ENCODE measurements at places on chromosomes 13 and 19.

GRCh38 chr19:3220576-3220975 lies 3.9 kb upstream of the CELF5 start:
- DNase-seq: no peak

- no peak for DNase-seq
Measured at GRCh38 chr13:107291875-107292274, 723.9 kb upstream of the ARGLU1 start.

DNA sequence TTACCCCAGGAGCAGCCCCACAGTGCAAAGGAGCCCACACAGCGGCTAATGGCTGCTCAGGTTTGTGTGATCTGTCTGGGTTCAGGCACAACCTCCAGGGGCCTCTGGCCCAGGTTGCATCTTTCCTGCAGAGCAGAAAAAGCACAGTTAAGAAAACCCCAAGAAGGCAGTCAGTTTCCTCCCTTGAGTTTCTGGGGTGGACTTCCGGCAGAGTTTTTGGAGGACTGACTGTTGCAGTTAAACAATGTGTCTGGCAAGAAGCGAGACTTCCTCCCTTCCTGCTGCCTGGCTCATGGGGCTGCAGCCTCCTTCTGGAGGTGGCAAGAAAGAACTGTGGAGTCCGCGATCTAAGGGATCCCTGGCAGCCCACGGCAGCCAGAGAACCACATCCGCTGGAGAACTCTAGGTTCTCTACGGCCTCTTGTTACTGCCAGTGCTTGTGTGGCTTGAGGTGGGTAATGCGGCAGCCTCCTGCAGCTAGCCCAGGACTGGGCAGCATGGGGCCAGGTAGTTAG lies 114.4 kb downstream of the ZDHHC20 start:
- no peak for DNase-seq

- DNase-seq: no peak
Measured at GRCh38 chr13:70544706-70545105, 436.5 kb upstream of the KLHL1 start.

- no peak for DNase-seq
Measured at GRCh38 chr19:34676697-34677385, at the start of gene SCGB2B2. Gene SCGB2B2 (minus strand): TSS chr19:34677159. CDS start chr19:34594563, 82,596 bp downstream.

GRCh38 chr13:73675821-73676220 lies 458.4 kb downstream of the KLF12 start:
- no peak for DNase-seq

GRCh38 chr13:106507560-106508274 lies 27.7 kb downstream of the EFNB2 start:
- DNase-seq: peak; percentile 20

GRCh38 chr19:15456871-15457700 lies 7.3 kb downstream of the RASAL3 start:
- no peak for DNase-seq

GRCh38 chr19:41296433-41296871 lies 13.5 kb upstream of the CCDC97 start:
- DNase-seq: no peak

GRCh38 chr13:34591129-34591528 lies 350.9 kb upstream of the NBEA start:
- no peak for DNase-seq

- DNase-seq: no peak
Measured at GRCh38 chr13:112892426-112893206, 76.4 kb upstream of the MCF2L start.

GRCh38 chr19:51514866-51515481 lies 13.4 kb upstream of the SIGLEC12 start:
- no peak for DNase-seq

DNA sequence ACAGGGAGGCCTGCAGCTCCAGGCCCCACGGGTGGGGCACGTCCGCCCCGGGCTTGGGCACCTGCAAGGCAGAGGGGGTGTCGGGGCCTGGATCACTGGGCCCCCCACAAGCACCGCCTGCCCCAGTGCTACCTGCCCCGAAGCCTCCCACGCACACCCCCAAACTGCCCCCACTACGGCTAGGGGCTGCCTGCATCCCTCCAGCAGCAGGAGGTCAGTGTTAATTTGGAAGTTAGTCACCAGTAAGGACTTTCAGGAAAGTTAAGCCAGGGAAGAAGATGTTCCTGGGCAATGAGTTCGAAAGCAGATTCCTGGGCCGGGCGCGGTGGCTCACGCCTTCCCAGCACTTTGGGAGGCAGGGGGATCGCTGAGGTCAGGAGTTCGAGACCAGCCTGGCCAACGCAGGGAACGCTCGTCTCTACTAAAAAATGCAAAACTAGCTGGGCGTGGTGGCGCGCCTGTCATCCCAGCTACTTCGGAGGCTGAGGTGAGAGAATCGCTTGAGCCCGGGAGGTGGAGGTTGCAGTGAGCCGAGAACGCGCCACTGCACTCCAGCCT lies 5.5 kb downstream of the PEAK3 start:
- DNase-seq: no peak

DNA sequence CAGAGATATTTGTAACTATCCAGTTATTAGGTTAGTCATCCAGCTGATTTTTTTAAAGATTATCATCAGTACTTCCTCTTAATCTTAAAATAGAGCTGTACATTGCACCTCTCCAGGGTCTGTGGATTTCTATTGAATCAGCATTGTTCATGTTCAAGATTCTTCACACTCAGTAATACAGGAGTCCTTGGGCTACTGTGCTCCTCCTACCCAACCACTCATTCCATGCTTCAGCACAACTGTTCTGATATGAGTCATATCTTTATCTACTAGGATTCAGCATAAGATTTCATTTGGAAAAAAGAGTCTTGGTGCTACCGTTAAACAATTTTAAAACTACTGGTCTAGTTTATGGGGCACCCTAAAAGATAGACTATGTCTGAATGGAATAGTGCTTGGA lies 357.8 kb downstream of the DCT start:
- DNase-seq: no peak

GRCh38 chr19:49761625-49762311 lies 1.3 kb downstream of the TSKS start:
- DNase-seq: no peak

DNA sequence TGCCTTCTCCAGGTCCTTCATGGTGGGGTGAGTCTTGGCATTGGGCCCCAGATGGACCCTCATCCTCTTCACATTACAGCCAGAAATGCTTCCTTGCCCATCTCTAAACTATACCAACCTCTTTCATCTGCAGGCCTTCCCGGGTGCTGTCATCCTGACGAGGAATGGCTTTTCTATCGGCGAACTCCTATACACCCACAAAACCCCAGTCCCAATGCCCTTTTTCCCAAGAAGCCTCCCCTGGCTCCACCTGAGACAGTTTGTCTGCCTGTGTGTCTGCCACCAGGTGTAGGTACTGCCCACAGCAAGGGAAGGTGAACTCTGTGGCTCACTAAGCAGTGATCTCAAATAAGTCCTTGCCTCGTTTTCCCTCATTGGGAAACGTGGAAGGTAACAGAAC lies 55.3 kb downstream of the PTPRS start:
- DNase-seq: no peak

- no peak for DNase-seq
Measured at GRCh38 chr13:107992542-107992941, 222.8 kb downstream of the LIG4 start.

DNA sequence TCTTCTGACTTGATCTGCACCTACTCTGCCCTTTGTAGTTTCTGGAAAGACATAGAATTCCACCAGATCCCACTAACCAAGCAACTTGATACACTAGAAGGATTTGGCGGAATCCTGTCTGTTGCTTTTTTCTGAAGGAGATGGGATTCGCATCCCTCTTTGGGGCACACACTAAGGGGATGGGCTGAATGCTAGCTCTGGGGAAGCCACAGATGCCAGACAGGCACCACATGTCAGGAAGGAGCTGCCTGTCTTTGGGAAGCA lies 52.1 kb downstream of the SERP2 start:
- DNase-seq: no peak

- no peak for DNase-seq
Measured at GRCh38 chr13:40292108-40292507, 374.3 kb downstream of the FOXO1 start.

DNA sequence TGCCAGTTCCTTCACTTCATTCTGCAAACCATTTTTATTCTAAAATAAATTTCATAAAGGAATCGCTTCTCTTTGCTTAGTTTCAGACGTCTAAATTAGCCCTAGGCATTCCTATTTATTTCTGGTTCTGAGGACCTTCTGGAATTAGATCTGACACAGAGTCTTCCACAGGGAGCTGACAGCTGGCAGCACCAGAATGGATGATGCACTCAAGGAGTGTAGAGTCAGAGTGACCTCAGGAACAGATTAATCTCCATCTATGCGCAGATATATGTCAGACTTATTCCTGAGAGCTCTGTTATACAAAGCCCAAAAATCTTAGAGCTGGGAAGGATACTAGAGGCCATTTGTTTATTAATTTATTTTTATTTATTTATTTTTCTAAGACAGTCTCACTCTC lies 450.8 kb downstream of the HS6ST3 start:
- no peak for DNase-seq

DNA sequence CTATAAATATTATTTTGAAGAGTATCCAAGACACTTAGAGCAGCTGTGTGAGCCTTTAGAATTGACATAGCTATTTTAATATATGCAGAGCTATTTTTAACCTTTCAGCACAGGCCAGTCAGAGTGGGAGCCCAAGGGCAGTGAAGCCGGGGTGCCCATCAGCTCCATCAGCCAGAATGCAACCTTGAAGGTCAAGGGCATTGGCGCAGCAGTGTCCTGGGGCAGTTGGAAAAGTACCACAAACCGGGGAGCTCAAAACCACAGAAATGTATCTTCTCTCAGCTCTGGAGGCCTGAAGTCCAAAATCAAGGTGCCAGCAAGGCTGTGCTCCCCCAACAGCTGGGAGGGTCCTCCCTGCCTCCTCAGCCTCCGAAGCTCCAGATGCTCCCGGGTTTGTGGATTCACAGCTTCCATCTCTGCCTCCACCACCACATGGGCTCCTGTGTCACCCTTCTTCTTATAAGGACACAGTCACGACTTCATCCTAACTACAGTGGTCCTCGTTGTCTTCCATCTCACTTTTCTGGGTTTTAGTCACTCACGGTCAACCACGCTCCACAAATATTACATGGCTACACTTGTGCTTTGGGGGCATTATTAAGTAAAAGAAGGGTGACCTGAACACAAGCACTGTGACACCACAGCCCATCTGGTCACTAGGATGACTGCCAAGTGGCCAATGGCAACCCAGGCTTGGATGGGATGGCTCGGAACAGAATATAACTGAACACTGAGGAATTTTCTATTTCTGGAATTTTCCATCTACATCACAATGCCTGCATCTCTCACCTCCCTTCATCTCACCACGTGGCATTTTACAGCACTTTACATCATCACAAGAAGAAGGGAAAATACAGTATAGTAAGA lies 15.9 kb upstream of the GAS6 start:
- no peak for DNase-seq

- DNase-seq: no peak
Measured at GRCh38 chr19:3785451-3785937, 687 bp downstream of the MATK start.

DNA sequence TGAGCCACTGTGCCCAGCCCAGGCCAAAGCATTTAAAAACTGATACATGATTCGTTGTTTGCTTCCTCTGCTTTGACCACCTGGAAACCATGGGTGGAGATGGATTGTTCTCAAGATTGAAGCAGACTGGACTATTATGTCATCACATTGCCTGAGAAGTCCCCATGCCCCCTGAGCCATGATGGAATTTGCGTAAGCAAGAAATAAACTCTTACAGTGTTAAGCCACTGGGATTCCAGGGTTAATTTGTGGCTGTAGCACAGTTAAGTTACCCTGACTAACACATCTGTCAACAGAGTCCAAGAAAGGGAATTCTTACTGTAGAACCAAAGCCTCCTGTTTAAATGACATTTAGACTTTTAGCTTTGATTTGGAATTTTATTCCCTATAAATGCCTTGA lies 19.4 kb upstream of the DHRS12 start:
- no peak for DNase-seq

- no peak for DNase-seq
Measured at GRCh38 chr13:49791315-49791710, 1.2 kb downstream of the KPNA3 start.

GRCh38 chr13:35470671-35471661 lies 5.5 kb downstream of the MAB21L1 start:
- no peak for DNase-seq

- DNase-seq: no peak
Measured at GRCh38 chr13:96900986-96901385, 93.3 kb downstream of the OXGR1 start.

GRCh38 chr13:101916108-101916774 lies 463.8 kb downstream of the ITGBL1 start:
- DNase-seq: no peak

DNA sequence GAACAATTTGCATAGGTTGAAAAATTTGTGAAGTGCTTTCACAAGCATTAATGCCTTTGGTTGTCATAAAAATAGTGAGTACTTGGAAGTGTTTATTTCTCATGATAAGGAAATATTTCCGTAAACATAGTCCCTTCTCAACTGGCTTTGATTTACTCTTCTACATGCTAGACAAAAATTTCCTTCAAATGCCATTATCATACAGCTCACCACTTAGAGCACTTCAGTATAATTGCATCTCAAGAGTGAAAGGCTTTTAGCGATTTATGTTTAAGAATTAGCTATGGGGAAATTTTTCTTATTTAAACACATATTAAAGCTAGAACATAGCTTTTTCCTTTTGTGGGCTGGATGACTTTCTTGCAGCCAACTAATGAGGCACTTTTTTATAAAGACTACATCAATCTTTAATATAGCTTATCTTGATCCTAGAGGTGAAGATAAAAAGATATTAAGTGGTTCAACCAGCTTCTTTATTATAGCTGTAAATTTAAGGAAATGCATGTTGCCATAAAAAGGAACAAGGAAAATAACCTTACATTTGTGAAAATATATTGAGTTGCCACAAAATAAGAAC lies 656.8 kb downstream of the SLITRK6 start:
- no peak for DNase-seq

GRCh38 chr13:91389186-91389585 lies 9.2 kb upstream of the GPC5 start:
- DNase-seq: no peak

DNA sequence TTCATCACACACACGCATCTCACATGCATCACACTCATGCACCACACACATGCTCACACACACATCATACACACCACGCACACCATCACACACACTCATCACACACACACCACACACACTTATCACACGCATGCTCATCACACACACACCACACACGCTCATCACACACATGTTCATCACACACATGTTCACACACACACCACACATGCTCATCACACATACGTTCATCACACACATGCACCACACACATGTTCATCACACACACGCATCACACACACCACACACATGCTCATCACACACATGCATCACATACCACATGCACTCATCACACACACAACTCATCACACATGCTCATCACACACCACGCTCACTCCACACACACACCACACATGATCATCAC lies 46.9 kb downstream of the C1QTNF9 start:
- no peak for DNase-seq

DNA sequence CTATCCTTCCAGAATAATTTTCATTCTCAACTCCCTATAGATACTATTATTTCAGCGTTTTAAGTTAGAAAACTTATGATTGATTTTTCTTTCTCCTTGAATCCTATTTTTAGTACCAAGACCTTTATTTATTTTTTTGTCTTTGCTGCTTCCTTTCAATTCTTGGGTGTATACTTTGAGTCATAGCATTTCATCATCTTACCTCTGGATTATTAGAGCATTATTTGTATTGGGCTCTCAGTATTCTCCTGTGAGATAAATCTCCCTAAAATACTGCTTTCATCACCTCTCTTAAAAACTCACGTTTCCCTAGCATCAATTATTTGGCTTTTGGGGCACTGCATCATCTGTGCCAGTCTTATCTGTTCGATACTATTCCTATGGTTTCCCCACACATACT lies 222.8 kb downstream of the POSTN start:
- no peak for DNase-seq

GRCh38 chr13:43094901-43095300 lies 71.5 kb downstream of the DNAJC15 start:
- no peak for DNase-seq

GRCh38 chr19:11551603-11552235 lies 7.3 kb downstream of the ELOF1 start:
- DNase-seq: no peak
